ENCODE measurements at places on chromosomes 3 and 15.

DNA sequence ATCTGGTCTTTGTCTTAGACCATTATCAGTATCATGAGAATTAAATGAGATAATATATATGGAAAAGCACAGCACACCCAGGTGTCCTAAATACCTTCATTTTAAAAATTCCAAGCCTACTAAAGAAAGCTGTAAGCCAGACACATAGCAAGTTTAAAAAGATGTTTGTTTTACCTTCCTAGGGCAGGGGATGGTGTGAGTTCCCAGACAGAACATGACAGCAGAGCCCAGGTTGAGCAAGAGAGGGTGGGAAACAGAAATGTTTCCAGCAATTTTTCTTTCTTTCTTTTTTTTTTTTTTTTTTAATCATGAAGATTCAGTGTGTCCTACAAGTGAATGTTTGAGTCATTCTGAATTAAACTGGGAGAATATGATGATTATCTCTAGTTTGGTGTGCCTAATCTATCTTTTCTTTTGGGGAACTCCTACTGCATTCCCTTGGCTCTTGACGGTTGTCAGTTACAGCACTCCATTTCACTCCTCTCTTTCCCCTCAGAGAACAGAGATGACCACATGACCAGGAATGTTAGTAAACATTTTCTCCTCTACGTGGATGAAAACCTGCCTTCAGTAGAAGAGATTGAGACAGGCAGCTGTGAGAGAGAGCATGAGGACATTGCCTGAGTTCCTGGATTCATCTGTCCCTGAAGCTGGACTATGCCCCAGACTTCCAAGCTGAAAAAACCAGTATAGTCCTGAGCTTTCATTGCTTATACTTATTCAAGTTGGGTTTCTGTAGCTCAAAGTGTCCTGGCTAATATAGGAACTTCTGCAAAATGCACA lies 54.5 kb upstream of the ARL14 start:
- DNase-seq: no peak

DNA sequence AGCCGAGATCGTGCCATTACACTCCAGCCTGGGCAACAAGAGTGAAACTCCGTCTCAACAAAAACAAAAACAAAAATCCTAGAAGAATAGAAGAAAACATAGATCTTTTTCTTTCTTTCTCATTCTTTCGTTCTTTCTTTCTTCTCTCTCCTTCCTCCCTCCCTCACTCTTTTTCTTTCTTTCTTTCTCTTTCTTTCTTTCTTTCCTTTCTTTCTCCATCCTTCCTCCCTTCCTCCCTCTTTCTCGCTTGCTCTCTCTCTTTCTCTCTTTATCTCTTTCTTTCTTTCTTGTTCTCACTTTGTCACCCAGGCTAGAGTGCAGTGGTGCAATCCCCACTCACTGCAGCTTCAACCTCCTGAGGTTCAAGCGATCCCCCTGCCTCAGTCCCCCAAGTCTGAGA lies 33.8 kb upstream of the MUC4 start:
- DNase-seq: no peak

GRCh38 chr3:127177226-127177625 lies 15.7 kb upstream of the PRR23E start:
- DNase-seq: no peak

DNA sequence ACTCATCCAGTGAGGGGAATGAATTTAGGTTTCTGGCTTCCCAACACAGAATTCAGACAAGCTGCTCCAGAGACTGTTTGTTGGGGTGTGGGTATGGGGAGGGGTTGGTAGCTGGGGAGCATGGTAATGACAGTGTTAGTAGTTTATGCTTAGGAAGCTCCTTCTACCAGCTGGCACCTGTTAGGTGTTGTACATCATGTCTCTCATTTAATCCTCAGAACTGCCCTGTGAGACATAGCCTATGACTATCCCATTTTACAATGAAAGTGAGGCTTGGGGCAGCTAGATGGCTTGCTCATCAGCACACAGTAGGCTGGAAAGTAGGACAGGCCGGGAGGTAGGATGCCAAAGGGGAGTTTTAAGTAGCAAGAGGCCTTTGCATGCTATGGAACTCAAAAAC lies 2.5 kb downstream of the EIF4E3 start:
- DNase-seq: no peak

DNA sequence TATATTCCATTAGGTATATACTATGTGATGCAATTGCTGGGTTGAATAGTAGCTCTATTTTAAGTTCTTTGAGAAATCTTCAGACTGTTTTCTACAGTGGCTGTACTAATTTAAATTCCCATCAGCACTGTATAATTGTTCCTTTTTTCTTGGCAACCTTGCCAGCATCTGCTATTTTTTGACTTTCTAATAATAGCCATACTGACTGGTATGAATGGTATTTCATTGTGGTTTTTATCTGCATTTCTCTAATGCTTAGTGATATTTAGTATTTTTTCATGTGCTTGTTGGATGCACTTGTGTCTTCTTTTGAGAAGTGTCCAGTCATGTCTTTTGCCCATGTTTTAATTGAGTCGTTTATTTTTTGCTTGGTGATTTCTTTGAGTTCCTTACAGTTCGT lies 145.1 kb upstream of the PLSCR5 start:
- no peak for DNase-seq

- no peak for DNase-seq
These were observed 80.6 kb upstream of the TBC1D5 start for GRCh38 chr3:17823036-17823435.

DNA sequence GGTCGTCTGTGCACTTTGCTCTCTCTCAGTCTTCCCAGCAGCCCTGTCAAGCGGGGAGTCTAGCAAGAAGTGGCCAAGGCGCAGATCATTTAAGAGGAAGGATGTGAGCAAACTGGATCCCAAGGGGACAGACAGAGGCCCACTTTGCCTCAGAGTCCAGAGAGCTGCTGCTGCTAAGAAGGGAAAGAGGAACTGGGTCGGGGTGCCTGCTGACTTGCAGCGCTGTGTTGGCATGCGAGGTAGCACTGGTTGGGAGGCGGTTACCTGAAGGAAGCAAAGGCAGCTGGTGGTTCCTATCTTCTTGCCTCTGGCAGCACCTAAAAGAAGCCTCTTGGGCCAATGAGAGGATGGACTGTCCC lies 28.1 kb downstream of the SMAD3 start:
- no peak for DNase-seq

DNA sequence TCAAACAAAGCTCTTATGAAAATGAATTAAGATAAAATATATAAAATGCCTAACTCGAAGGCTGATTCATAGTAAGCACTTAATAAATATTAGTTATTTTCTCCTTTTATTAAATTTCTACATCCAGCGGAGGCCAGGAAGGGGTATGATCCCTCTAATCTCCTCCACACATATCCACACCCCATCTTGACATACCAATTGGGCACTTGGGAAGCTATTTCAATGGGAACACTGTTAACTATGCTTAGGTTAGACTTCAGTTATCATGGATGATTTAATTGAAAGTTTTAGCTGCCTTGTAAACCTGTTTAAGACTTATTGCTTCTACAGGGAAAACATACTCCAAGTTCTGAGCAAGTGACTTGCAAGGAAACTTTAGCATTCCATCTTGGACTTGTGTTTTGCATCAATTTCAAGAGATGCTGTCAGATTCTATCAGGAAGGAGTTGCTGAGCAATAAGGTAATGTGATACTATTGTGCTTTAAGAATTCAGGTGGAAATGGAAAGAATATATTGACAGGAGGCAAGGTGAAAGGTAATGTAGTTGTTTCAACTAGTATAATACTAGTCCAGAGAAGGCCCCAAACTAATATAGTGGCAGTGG lies 120.4 kb upstream of the TSPAN3 start:
- DNase-seq: no peak

DNA sequence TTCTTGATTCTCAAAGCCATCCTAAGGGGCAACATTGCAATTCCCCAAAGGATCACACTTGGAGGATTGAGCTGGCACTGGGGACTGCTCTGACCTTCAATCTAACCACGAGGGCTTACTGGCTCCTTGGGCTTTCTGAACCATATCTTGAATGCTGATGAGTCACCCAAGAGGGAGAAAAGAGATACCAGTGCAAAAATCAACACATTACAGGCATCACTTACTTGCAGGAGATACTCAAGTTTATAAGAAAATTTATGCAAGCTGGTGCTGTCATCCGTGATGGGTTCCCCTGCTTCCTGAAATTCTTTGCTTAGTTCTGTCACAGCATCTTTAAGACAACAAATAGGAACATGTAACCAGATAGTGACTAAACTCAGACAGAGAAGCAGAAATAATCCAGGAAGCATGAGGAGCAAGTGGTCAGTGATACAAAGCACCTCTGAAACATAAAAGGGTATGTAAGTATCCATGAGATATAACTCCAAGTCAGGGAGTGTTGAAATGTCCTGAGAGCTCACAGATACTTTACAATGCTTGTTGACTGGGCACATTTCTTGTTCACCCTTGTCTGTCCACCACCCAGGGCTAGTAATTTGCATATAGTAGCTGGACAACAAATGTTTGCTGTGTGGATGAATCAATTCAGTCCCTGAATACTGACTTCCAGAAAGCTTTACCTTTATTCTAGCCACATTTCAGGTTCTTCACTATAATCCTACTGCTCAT lies 14.1 kb downstream of the FYCO1 start:
- no peak for DNase-seq

DNA sequence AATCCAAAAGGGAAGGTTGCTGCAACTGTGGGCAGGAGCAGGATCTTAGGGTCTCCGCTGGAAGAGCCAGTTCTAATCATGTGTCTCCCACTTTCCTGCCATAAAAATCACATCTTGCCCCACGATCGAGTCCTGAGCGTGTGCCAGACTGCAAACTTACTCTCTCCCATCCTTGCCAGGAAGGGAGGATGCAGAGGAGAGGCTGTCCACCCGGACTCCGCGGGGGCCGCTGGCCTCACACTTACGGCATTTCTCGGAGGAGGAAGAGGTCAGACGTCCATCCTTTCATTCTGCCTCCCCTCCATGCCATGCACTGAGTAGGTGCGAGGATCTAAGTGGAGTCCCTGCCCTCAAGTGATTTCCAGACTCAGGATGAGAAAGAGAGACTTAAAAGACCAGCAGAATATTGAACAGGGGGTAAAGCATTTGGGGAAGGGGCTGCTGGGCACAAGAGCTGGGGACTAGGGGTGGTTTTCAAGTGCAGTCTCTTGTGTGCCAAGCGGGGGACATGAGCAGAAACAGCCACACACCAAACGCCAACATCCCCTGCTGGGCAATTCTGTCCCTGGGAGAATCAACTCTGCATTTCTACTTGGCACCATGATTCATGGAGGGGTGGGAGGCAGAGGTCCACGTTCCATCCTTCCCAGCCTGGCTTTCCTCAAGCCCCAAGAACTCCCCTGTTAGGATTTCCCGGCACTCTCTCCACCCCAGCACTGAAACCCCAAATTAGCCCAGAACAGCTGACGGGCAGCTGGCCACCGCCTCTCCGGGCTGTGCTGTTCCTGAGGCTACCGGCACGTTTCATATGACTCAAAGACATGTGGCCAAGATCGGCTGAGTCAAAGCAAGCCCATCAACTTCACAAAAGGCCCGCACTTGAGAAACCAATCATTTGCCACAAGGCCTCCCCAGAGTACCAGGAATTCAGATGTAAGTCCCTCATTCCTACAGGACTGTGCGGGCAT lies 11.6 kb downstream of the OXTR start:
- DNase-seq: no peak

GRCh38 chr3:61718565-61718964 lies 157.2 kb downstream of the PTPRG start:
- DNase-seq: no peak

- no peak for DNase-seq
These were observed 115.9 kb downstream of the NEK11 start for GRCh38 chr3:131142580-131142979.

DNA sequence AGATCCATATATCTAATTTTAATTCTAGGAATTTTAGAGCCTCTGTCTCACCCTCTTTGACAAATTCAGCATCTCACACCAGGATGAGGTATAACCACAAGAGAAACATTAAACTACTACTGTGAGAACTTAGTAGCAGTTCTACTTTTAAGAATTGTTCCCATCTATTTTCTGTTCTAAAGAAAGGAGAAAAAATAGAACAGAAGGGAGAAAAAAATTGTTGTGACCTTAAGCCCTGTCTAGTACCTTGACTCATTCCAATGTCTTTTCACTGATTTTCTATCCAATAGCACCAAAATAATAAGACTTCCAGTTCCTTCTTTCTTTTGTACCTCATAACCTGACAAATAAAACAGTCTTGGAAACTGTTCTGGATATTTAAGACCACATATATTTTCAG lies 37.0 kb downstream of the FRMD5 start:
- no peak for DNase-seq

DNA sequence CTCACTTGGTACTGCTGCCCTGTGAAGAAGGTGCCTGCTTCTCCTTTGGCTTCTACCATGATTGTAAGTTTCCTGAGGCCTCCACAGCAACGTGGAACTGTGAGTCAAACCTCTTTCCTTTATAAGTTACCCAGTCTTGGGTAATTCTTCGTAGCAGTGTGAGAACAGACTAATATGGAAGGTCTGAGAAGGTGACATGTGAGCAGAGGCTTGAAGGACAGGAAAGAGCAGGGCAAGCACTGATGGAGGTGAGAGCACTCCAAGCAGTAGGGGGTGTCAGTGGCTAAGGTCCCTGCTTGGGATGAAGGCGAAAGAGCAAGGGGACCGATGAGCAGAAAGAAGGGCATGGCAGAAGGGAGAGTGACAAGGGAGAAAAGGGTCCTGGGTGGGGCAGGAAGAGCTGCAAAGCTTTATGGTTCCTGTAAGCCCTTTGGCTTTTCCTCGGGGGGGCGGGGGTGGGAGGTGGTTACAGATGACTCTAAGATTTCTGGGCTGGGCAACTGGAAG lies 3.5 kb downstream of the EIF4E3 start:
- peak; percentile 67 for DNase-seq

- no peak for DNase-seq
These were observed 1.4 kb downstream of the LTF start for GRCh38 chr3:46463120-46463867.

DNA sequence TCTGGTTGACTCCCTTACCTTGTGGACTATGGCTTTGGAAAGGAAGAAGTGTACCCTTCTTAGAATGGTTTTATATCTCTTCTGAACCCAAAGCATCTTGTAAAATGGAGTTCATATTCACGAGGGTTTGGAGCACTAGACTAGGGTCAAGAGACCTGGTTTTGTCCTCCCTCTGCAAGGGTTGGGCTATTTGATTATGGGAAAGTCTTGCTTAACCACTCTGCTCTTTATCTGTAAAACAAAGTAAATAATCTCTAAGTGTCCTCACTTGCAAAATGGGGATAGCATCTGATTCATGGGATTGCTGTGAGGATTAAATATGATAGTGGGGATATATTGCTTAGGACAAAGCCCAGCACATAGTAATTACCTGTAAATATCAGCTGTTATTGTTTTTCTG lies 17.9 kb upstream of the SLC2A2 start:
- no peak for DNase-seq

GRCh38 chr3:122986693-122987179 lies 40.8 kb downstream of the SEMA5B start:
- no peak for DNase-seq

DNA sequence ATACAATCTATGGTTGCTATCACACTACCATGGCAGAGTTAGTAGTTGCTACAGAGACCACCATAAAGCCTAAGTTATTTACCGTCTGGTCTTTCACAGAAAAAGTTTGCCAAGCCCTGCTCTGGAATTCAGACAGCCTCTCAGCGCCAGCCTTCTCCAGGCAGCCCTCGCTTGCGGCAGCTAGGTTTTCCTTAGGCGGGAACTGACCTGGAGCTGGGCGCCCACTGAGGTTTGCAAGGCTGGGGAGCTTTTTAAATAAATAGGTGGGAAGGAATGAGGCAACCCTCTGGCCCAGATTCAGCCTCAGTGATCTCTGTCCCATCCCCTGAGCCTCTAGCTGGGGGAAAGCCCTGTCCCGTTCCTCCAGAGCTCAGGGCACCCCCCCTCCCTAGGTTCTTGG lies 1.2 kb downstream of the CTSH start:
- no peak for DNase-seq

- DNase-seq: no peak
These were observed at the start of gene FAM174B for GRCh38 chr15:92655178-92655995. Gene FAM174B (minus strand): TSS chr15:92655775.
